Renal cortex interstitium (tissue), 15 donors: ENCODE measurements at places on chromosomes 6 and 20. TPM values are rescaled to one million over a fixed set of nuclear protein-coding genes. Genes with fewer than 3 reads are reported as not detected.

GRCh38 chr6:110139052-110139451, 40.4 kb downstream of the WASF1 start:
- DNase-seq, result no peak

DNA sequence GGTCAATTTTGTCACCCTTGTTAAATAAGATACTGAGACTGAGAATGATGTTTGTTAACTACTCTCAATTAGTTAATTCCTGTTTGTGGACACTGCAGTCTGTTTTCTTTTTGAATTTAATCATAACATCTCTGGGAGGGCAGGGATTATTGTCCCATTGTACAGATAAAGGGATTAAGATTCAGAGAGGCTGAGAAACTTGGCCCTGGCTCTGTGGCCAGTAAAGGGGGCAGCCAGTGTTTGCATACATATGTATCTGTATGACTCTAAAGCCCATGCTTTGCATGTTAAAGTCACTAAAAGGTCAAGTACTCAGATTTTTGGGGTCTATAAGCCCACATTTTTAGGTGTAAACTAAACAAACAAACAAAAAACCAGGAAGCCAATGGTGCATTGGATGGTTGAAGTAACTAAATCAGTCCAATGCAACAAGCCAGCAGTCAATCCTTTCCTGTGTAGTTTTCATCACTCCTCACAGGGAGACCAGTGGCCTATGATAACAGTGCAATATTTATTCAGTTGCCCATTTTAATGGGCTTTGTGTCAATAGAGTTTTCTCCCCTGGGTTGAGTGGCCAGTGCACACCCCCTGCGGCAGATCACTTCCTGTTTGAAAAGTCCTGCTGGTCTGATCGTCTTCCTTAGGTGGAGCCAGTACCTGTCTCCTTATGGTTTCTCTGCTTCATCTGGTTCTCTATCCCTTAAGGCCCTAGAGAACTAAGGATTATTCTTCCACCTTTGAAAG, 106.7 kb downstream of the SLX4IP start:
- no peak for DNase-seq

DNA sequence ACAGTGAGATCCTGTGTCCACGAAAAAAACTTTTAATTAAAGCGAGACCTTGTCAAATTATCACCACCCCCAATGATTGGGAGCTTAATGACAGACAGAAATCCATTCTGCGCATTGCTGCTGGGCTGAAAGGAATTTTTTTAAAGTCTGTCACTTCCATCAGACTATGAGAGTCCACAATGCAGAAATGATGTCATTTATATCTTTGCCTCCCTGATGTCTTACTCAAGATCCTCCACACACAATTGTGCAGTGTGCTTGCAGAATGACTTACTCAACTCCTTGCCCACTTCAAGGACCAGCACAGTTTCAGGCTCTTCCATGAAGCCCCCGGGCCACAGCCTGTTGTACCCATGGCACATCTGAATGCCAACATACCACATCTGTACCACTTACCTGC, 41.0 kb downstream of the GPLD1 start:
- no peak for DNase-seq

GRCh38 chr6:22756365-22756764, 187.0 kb downstream of the HDGFL1 start:
- DNase-seq, result no peak

The NKAPL gene
- polyA plus RNA-seq, result 3.2 TPM

DNA sequence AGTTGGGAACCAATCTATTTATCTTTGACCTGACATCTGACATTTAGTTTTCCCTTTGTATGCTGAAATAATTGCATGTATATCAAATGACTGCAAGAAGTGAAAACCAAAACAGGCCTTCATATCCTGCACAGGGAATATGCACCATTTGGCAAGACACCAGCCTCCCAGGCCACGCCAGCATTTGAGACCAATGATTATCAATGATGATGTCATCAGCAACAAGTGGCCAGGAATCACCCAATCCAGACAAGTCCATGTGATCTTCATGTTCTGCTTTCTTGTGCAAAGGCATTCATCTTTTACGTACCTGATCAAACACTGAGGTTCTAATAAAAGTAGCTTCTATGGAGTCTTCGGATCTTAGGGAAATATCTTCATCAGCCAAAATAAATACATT, 107.4 kb upstream of the TENT5A start:
- DNase-seq, result no peak
